AG04450 (cell line): ENCODE measurements at places on chromosomes 1 and 21.

DNA sequence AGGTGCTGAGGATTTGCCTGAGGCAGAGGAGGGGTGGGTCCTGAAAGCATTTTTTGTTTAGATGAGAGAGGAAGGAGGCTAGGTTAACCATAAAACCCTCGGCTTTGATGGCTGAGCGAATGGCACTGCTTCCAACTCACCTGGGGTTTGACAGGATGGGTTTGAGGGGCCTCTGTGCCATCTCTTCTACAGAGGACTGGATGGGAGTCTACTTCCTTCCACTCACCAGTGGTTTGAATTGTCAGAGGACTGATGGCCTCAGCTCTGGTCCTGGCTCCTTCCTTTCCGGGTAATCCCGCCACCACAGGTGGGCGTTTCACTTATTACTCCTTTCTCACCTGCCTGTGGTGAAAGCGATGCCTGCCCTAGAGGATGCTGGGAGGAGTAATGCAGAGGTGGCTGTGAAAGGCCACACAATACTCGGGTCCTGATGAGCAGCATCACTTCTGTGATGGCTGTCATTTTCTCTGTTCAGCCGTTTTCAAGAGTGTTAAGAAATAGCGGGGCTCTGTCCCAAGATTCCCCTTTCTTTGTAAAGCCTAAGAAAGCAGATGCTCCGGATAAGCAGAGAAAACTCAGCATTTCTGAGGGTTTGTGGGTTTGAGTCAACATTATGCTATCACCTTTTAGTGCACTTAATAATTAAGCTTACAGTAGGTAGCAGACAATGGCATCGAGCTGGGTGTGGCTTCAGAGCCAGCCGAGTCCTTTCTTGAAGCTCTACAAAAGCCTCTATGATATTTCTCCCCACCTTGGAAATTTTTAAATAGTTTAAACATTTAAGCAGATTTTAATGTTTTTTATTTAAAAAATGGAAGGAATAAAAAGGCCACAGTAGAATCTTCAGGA, 220.7 kb downstream of the HLX start:
- DNase-seq = no peak

DNA sequence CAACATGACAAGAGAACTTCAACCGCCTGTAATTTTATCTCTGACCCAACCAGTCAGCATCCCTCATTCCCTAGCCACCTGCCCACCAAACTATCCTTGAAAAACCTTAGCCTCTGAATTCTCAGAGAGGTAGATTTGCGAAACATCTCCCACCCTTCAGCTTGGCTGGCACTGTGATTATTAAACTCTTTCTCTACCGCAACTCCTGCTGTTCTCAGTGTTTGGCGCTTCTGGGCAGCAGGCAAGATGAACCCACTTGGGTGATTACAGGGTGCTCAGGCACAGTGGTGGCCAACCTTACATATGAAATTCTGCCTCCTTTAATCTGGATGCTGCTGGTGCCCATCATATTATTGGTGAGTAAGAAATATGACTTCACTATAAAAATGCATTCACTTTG, 22.1 kb downstream of the CCDC190 start:
- DNase-seq = no peak

GRCh38 chr1:34591751-34592629, 162.9 kb upstream of the GJB5 start:
- no peak for DNase-seq

DNA sequence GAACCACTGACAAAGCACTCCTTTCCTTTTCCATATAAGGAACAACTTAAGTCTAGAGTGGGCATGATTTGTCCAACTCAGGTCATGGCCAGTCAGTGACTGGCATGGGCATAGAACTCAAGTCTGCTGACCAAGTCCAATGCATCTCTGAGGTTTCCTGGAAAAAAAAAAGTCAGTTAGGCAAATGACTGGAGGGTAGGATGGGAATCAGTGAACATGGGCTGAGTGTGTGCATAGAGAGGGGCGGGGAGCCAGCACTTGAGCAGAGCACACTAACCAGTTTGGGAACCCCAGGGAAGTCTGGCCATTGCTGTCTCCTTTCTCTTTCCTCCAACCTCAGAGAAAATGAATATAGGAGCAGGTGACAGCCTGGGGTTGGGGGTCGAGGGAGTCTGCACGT, 53.6 kb upstream of the FMOD start:
- no peak for DNase-seq

DNA sequence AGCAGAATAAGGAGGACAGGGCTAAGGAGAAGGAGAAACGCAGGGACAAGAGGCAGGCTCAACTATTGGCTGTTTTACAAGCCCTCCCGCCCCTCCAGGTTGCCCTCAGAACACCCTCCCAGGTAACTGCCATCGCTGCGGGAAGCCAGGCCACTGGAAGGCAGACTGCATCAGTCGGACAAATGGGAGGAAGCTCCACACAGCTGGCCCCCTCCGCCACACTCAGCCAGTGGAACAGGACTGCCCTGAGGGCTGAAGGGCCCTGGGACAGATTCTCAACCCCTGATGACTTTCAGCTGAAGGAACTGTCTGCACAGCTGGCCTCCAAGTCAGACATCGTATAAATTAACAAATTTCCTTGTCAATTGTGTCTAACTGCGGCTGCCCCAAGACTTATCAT, 21.8 kb downstream of the LRRC3 start:
- no peak for DNase-seq

DNA sequence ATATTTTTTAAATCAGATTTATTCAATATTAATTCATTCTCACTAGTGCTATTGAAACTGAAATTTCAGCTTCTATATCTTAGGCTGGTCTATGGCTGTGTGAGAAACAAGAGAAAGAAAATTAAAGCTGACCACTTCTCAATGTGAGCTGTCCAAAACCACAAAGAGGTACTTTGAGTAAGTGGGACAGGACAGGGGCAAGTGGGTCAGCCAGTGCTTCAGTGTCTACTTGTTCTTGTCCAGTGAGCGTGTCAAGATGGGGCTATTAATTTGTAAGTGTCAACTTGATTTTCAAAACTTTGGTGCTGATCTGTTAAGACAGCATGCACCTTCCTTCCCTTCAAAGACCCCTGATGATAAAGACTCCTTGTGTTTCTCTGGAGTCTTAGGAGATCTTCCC, 533.9 kb downstream of the PLPP3 start:
- no peak for DNase-seq

DNA sequence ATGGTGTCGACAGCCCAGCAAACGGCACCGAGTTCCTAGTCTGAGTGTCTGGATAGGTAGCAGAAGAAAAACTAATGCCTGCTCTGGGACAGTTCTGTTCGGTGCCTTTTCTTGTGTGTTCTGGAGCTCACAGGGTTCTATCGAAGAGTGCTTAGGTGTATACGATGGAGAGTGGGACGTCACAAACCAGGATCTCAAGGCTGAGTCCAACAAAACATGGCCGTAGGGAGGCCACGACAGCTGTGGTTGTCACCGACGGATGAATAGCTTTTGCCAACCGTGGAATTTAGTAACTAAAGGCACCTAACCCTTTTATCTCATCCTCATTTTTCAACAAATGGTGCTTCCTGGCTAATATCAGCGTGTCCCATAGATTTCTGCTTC, 635 bp upstream of the SYNJ1 start:
- no peak for DNase-seq

GRCh38 chr1:25096307-25097150, 135.8 kb downstream of the SYF2 start:
- DNase-seq = no peak

DNA sequence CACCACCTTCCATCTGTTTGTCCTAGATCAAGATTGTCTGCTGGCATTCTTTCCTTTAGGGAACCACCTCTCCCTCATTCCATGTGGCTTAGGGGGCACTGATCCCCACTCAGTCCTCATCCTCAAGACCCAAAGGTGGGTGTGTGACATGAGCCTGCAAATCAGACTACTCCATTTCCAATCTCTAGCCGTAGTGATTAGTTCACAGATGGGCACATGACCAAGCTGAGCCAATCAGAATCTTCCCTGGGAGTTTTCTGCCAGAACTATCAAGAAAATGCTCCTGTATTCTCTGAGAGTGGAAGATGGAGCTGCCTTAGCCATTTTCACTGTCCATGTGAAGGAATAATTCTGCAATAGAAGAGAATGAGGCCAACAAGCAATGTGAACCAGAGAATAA, 19.3 kb upstream of the PTPRF start:
- no peak for DNase-seq

- DNase-seq = no peak
These were observed 399.2 kb downstream of the PTBP2 start for GRCh38 chr1:97120806-97121205.

DNA sequence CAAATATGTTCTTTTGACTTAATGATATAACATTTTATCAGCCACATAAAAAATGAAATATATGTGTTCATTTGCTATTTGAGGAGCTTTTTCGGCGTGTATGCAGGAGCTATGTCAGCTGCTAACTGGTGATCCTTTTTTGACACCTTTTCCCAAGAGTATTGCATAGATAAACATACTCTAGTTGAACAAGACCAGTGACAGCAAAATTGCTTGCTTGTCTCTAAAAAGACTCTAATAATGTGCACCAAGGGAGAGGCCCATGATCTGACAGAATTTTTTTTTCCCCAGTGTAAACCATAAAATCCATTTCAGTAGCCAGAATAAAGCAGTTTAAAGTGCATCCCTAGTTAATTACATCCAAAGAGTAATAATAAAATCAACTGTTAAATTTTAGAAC, 103.6 kb upstream of the BARHL2 start:
- DNase-seq = no peak

GRCh38 chr1:238606896-238607295, 716.2 kb upstream of the ZP4 start:
- no peak for DNase-seq

GRCh38 chr1:177710696-177711620, 258.9 kb downstream of the SEC16B start:
- no peak for DNase-seq

GRCh38 chr1:245683676-245684075, 528.9 kb downstream of the KIF26B start:
- DNase-seq = no peak

DNA sequence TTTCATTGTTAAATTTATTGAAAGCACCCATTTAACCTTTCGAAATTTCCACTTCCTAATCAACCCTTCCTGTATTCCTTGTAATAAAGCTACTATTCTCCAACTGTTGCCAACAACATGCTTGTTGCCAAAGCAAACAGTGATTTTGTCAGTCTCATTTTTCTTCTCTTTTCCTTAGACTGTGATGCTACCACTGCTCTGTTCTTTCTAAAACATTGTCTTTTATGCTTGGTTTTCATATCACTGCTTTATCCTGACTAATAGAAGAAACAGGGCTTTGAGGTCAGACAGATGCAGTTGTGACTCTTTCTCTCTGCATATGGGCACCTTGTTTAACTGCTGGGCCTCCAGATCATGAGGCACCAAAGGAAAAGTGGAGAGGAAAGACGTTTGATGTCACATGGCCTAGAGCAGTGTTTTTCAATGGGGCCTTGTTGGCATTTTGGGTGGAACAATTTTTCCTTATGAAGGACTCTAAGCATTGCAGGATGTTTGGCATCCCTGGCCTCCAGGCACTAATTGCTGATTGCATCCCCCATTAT, 56.1 kb downstream of the HMCN1 start:
- no peak for DNase-seq

GRCh38 chr1:43143441-43143888, 28.6 kb downstream of the EBNA1BP2 start:
- no peak for DNase-seq

GRCh38 chr1:25650289-25650576, 33.6 kb downstream of the MAN1C1 start:
- no peak for DNase-seq

DNA sequence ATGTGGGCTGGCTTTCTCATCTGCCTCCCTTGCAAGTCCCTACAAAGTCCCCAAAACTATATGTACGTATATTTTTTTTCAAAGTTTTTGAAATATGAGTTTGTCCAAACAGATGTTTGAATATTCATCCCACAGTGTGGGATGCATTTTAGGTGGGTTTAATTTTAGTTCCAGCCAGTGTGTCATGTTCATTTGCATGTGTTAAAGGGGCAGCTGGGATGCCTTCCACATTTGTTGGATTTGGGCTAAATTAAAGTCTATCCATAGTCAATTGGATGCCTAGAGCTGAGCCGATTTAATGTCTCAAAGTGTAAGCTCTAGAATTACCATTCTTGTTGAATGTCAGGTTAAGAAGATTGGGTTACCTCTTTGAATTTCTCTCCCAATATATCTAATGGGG, 139.2 kb downstream of the GALNT2 start:
- no peak for DNase-seq

DNA sequence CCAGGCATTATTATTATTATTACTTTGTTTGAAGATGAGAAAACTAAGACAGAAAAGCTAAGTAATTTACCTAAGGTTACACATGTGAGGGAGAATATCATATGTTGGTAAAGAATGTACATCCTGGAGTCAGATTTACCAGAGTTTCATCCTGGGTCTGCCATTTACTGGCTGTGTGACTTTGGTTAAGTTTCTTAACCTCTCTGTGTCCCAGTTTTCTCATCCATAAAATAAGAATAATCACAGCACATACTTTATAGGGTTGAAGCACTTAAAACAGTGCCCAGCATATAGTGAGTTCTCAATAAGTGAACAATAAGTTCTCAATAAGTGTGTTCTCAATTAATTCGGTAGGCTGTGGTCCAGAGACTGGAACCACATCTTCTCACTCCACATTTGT, 32.5 kb downstream of the UBE2U start:
- no peak for DNase-seq

GRCh38 chr1:73463873-73464272, 734.1 kb downstream of the LRRIQ3 start:
- DNase-seq = no peak

- DNase-seq = no peak
These were observed 51.5 kb upstream of the RAB3GAP2 start for GRCh38 chr1:220323717-220324116.

- DNase-seq = no peak
These were observed 1153.9 kb upstream of the NCAM2 start for GRCh38 chr21:19844334-19844733.

- DNase-seq = no peak
These were observed 10.9 kb downstream of the MORC3 start for GRCh38 chr21:36330904-36331303.

GRCh38 chr1:35506960-35507912, 50.0 kb downstream of the KIAA0319L start:
- DNase-seq = no peak

DNA sequence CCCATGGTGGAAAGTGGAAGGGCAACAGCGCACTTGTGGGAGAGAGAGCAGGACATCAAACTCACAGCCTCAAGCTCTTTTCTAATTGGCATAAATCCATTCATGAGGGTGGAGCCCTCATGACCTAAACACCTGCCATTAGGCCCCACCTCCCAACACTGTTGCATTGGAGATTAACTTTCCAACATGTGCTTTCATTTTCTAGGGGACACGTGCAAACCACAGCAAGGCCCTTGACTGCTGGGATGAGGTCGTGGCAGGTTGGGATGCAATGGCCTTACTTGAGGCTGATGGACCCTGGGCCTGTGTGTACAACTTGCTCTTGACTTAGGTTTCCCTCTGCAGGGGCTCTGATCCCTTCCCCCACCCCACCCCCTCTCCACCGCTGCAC, 35.9 kb upstream of the NEK2 start:
- DNase-seq = no peak

- DNase-seq = no peak
These were observed 21.0 kb downstream of the ATF3 start for GRCh38 chr1:212629450-212630157.

- peak; percentile 45 for DNase-seq
These were observed 343.4 kb downstream of the MATN1 start for GRCh38 chr1:30379684-30380624.
